NCI-H524 (cell line): ENCODE measurements at places on chromosomes 1 and 21.

DNA sequence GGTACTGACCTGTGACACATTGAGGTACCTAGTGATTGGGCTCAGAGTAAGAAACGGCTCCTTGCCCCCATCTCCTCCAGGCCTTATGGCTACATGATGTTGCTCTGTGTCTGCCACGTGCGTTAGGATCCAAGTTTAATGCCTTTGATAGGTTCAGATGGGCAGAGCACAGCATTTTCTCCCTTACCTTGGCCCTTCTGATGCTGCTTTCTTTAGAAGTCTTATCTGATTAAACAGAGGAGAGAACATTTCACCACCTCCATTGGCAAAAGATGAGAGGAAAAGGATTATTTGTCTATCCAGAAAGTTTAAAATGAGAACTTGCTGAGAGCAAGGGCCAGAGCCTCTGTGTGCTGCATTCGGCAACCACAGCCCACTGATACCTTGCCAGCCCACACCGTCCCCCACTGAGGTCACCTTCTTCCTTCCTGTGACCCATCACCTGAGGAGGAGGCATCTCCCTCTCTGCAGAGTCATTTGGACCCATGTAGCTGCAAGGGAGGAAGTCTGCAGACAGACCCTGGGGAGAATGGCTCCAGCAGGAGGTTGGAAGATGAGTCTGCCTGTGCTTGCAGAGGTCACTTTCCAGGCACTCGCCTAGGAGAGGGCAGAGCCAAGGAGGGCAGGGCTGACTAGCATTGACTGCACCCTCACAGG lies 16.7 kb downstream of the SHISA4 start:
- DNase-seq, result no peak

GRCh38 chr1:85245456-85245855 lies 14.0 kb downstream of the C1orf52 start:
- no peak for DNase-seq

- no peak for DNase-seq
Observed at GRCh38 chr1:47906009-47906432, 91.2 kb downstream of the TRABD2B start.

GRCh38 chr1:244052728-244053312 lies 1.7 kb downstream of the ZBTB18 start:
- no peak for DNase-seq

- DNase-seq, result no peak
Observed at GRCh38 chr1:37100310-37100709, 66.0 kb upstream of the GRIK3 start.

DNA sequence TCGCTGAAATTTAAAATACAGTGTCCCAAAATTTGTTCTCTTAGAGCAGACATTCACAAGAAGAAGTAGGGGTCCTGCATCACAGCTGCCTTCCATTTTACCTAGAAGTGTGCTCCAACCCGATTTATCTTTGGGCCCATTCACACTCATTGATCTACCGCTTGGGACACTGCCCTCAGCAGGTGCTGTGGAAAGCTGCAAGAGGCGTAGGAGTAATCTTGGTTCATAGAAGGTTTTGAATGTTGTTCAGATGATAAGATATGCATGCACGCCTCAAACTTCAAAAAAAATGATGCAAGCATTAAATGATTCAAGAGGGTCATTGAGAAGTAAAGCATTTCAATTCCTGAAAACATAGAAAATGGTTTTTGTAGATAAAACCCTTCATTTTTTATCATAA lies 18.6 kb upstream of the C1orf105 start:
- no peak for DNase-seq

DNA sequence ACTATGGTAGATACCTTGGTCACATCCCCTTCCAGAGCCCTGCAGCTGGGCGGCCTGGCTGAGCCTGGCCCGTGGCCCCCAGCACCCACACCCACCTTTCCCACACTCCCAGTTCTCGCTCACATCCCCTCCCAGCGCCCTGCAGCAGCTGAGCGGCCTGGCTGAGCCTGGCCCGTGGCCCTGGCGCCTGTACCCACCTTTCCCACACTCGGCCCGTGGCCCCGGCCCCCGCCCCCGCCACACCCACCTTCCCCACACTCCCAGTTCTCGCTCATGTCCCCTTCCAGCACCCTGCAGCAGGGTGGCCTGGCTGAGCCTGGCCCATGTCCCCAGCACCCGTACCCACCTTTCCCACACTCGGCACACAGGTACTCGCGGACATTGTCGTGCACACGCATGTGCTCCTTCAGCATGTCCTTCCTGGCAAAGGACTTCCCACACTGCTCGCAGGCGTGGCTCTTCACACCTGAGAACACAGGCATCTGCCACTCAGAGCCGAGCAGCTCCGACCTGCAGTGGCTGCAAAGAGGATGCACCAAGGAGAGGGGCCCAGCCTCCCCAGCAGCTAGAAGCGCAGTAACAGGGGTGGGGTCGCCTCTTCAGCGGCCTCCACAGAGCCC lies 52.5 kb upstream of the RIPK4 start:
- no peak for DNase-seq
